Prostate gland (tissue), 2 donors: ENCODE measurements at places on chromosomes 7 and 10. TPM values are rescaled to one million over a fixed set of nuclear protein-coding genes. Genes with fewer than 3 reads are reported as not detected.

LDB3 gene
- total RNA-seq, result 13.0 TPM

TMEM130 gene
- total RNA-seq, result 83.6 TPM

PCDH15 gene
- 1.1 TPM for total RNA-seq

GRM8 gene
- 1.3 TPM for total RNA-seq

IRF5 gene
- 10.6 TPM for total RNA-seq

GPR15LG gene
- not detected for total RNA-seq

WASHC2C gene
- total RNA-seq, result 36.8 TPM

ADAM12 gene
- 0.14 TPM for total RNA-seq

NIPSNAP2 gene
- total RNA-seq, result 83.3 TPM
